ENCODE measurements at places on chromosomes 6 and 20.

DNA sequence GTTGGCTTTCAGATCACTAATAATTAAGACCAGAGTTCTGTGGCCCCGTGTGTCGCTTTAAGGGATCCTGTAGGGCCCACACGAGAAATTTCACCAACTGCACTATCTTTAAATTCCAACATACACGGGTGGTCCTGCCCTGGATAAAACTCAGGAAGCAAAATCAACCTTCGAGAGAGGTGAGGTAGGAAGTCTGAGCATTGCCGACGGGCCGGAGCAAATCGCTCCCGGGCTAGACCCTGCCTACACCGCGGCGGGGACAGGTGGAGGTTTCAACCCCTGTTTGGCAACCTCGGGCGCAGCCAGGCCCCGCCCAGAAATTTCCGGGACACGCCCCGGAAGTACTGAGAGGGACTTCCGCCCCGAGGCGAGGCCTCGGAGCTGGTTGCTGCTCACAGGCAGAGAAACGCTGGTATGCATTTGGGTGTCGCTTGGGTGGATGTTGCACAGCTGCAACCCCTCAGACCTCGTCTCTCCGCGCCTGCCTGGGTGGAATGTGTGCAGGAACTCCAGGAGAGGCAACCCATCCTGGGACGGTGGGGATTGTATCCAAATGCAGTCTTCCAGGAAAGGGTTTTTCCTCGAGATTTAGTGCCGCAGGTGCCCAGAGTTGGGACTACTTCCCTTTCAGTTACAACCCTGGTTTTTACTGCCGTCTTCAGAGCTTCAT lies 19.9 kb downstream of the ZKSCAN8 start:
- no peak for DNase-seq

GRCh38 chr20:57501461-57502335 lies 23.2 kb downstream of the CTCFL start:
- DNase-seq = no peak

DNA sequence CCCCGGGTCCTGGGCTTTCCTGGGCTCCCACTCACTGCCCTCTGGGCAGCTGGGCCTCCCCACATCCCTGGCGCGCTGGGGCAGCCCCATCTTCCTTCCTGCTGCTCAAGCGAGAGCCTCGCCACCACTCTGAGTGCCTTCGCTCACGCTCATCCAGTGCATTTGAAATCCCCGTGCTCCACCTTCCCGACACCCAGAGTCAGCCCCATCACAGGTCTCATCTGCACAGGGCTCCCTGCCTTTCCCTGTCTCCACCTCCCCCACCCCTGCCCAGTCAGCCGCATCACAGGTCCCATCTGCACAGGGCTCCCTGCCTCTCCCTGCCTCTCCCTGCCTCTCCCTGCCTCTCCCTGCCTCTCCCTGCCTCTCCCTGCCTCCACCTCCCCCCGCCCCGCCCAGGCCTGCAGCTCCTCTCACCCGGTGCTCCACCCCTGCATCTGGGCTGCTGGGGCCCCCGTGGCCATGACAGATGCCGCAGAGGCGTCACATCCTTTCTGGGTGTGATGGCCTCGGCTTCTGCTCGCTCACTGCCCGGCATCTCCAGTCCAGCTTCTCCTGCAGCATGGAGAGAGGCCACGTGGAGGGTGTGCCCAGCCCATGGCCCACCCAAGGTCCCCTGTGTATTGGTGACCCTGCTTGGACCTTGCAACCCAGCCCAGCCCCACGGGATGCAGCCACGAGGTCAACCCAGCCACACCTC lies 9.0 kb upstream of the BHLHE23 start:
- no peak for DNase-seq

DNA sequence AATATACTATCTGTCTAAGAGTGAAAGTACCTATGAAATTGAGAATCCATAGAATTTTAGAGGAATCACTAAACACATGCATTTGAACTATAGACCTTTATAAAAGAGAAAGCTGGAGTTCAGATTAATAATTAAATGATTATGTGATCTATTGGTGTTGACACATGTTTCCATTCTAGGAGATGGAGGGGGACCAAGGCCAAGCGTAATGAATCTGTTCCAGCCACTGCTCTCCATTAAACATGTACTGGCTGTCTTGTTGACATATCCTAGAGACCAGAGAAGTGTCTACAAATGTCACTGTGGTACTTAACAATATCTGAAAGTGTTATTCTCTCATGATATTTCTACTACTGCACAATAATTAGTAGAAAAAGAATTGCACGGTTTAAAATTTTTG lies 432.4 kb downstream of the BMP2 start:
- DNase-seq = no peak

GRCh38 chr6:119348748-119349360 lies 707 bp downstream of the MAN1A1 start:
- no peak for DNase-seq

GRCh38 chr6:80382811-80383210 lies 276.3 kb downstream of the BCKDHB start:
- DNase-seq = no peak

GRCh38 chr6:33950891-33951889 lies 147.4 kb upstream of the MLN start:
- DNase-seq = no peak

Data from NCI-H2029 treated with DMSO at 0.1 percent for 48 hours (cell line).